Activated T-helper 1 cell treated with Interleukin-2 at 50 U/mL for 16 hours (primary cell): ENCODE measurements at places on chromosomes 11 and 22.

DNA sequence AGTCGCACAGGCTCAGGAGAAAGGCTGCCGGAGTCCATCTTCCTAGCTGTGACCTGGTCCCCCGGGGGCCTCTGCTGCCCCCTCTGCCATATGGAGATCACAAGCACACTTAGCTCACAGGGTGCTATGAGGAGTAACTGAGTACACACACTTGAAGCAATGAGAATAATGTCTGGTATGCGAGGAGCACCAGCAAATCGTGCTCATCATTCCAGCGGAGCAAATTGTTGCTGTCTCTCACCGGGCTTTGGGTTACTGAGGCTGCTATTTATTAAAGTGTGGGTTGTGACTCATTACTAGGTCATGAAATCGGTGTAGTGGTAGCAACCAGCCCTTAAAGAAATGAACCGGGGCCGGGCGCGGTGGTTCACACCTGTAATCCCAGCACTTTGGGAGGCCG lies 48.1 kb upstream of the EIF3D start:
- DNase-seq, result no peak

GRCh38 chr11:90911192-90911591 lies 688.3 kb upstream of the CHORDC1 start:
- no peak for DNase-seq

- DNase-seq, result no peak
Measured at GRCh38 chr11:35393098-35393497, 26.3 kb downstream of the SLC1A2 start.

DNA sequence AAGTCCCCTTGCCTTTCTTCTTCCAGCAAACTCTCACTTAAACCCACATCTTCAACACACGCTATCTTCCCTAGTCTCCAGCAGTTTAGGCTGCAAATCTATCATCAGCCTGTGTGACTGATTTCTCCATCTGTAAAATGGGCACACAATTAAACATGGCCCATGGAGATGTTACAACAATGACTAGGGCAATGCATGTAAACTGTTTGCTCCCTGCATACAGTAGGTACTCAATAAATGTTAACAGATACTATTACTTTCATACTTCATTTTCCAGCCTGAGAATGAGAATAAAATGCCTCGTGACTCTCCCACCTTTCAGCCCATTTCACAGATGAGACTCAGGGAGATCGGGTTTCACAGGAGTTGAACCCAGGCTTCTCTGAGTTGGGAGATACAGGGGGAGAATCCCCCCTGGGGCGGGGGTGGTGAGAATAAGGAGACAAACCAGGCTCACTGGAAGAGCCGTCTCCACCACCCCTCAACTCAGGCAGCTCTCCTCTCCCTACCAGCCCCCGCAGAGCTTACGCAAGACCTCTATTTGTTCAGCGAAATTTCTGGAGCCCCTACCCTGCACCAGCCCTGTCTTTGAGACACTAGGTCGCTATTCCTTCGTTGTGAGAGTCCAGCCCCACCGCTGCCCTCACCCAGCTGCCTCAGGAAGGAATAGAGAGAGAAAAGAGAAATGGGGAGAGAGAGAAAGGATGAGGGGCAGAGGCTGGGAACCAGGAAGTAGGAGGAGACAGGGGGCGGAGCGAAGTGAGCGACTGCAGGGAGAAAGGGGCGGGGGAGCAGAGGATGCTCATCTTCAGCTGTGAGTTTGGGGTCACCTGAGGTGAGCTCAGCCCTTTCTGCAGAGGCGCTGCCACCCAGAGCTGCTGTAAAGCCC lies 42.1 kb upstream of the KLHL35 start:
- peak; percentile 53 for DNase-seq

DNA sequence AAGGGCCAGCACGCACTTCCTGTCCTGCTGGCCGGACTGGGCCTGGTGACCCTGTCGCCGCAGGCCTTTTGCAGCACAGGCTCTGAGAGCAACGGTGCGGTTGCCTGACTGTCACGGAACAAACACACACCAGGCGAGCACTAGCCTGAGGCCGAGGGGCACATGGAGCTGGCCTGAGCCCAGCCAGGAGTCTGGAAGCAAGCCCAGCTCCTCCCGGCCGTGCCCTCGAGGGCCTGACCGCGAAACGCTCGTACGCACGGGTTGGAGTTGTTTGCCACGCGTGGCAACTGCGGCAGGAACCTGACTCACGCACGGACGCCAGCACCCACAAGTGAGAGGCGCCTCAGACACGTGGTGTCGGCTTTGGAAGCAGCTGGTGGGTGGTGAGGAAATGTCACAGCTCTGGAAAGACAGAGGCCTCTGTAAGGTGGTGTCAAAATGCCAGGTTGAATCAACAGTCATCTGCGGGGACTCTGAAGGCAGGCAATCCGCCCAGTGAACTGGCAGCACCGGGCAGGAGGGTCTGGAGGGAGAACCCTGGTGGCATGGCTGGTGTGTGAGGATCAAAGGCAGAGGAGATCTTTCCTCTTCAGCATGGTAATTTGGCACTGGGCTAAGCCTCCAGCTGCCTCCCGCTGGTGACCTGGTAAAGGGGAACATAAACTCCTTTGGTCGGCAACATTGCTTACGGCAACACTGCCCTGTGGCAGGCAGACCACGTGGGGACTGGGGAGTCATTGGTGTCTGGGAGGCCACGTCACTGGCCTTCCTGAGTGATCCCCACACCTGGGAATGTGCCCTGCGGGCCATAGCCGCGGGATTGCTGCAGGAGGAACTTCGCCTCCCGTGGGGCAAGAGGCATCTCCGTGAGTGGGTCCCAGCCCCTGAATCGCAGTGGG lies 15.3 kb upstream of the IL17REL start:
- DNase-seq, result peak; percentile 41

GRCh38 chr11:121109916-121110586 lies 9.0 kb downstream of the TECTA start:
- no peak for DNase-seq

GRCh38 chr22:32414191-32414590 lies 2.1 kb upstream of the RTCB start:
- DNase-seq, result no peak

GRCh38 chr22:40033586-40034380 lies 39.0 kb downstream of the FAM83F start:
- no peak for DNase-seq

DNA sequence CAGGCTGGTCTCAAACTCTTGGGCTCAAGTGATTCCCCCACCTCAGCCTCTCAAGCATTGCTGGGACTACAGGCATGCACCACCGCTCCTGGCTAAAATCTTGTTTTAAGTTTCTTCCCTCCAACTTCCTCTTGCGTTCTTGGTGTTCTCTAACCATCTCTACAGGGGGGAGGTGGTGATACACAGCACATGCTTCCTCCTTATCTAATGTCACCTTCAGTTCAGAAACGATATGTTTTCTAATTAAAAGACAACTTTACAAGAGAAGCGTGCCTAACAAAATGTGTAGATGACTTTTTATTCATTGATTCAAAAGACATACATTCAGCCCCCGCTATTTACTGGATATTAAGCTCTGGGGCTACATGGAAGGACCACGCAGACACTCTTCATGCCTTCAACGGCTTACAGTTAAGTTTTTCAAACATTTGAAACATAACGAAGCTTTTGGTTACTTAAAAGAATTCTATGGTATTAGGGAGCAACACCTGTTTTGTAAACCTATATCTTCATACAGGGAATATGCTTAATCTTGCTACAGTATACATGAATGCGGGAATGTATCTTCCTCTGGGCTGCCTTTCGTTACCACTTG lies 933 bp upstream of the DLAT start:
- DNase-seq, result no peak

DNA sequence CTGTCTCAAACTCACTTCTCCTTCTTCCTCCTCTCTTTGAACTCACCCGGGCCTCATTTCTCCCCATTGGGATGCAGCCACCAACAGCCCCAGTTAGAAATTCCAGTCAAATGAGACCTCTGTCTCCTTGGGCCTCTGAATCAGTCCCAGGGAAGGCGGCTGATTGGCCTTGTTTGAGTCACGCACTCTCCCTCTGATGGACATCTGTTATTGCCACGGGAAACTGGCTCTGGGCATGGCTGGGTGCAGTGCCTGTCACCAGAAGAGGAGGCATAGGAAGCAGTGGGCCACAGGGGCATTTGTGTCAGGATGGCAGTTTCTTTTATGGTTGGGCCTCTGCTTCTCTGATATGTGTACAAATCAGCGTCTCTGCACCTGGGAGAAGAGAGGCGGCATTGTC lies 9.6 kb upstream of the WNT11 start:
- no peak for DNase-seq
